ENCODE measurements at places on chromosomes 2 and 18. TPM values are rescaled to one million over a fixed set of nuclear protein-coding genes. Genes with fewer than 3 reads are reported as not detected.

The NEURL3 gene
- not detected for total RNA-seq

The POTEJ gene
- not detected for total RNA-seq

The RAB6C gene
- not detected for total RNA-seq

The GALNT14 gene
- 0.72 TPM for total RNA-seq

The CABYR gene
- total RNA-seq: 7.3 TPM

The LRP1B gene
- 0.36 TPM for total RNA-seq

The TNP1 gene
- total RNA-seq: not detected

The GAD1 gene
- total RNA-seq: not detected

The KCNG2 gene
- not detected for total RNA-seq

The TP53I3 gene
- total RNA-seq: 22.3 TPM

The TUBA4B gene
- total RNA-seq: not detected
